ENCODE measurements at places on chromosomes 2 and 18. TPM values are rescaled to one million over a fixed set of nuclear protein-coding genes. Genes with fewer than 3 reads are reported as not detected.

DNA sequence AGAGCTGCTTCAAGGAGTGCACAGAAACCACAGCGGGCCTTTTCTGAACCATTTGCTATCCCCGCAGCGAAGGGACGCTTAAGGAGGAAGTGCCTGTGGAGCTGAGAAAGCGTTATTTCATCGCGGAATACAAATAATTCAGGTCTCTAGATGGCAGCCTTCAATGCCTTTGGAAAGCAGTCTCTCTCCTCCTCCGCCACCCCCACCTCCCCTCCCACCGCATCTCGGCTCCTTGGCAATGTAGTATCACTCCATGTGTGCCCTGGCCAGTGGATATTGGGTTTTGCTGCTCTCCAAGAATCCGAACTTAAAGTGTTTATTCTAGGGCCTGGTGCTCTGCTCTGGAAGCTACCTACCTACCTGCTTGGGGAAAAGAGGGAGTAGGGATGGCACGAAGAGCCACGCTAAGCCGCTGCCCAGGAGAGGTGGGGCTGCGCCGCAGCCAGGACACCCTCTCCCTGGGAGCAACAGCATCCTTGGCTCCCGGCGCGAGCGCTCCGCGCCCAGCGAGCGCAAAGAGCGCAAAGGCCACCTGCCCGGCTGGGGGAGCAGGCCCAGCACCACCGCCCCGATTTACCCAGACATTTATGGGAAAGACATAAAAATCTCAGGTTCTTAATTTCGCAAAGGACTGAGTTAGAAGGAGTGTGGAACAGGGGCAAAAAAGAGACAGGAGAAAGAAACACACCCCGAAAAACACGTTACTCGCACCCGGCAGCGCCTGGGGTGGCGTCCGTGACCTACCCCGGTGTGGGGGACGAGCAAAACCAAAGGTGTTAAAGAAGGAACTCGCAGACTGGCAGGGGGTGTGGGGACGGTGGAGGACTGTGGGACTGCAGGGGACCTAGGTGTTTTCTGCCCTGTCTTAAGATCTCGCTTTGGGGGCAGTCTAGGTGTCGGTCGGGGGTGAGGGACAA is 1.0 kb downstream of the SPHKAP start:
- DNase-seq, result peak; percentile 3

- DNase-seq, result peak; percentile 65
These were observed 597.1 kb upstream of the CHAC2 start for GRCh38 chr2:53170466-53170865.

SIGLEC15 gene
- total RNA-seq, result not detected

DNA sequence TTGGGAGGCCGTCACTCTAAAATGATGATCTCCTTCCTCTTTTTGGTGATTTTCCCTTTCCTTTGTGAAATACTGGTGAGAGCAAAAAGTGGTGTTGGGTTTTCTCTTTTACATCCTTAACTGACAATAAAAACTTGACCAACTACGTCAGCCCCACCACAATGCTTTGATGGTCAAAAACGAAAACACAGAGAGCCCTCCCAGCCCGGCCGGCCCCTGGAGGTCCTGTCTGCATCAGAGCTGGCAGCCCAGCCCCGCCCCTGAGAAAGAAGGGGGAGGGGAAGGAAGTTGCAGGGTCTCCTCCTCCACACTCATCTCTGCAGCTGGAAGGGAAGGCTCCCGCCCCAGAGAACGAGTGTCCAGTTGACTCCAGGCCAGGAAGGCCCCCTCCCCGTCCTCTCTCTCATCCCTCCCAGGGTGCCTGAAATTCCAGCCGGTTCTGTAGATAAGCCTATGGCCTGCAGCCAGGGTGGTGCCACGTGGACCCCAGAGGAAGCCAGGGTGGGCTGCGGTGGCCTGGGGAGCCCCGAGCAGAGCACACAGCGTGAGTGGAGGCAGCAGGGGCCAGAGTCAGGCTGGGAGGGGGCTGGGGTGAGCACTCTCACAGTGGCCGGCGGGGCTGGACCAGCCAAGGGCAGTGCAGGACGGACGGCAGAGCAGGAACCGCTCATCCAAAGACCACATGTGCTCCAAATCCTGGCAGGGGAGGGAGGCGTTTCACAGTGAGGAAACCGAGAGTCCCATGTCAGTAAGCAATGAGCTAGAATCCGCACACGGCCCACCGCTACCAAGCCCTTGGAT is 19.8 kb downstream of the BIN1 start:
- peak; percentile 94 for DNase-seq

GRCh38 chr2:75311993-75312392 is 112.7 kb upstream of the TACR1 start:
- no peak for DNase-seq

- DNase-seq, result no peak
These were observed 1.6 kb downstream of the ABCA12 start for GRCh38 chr2:215136669-215137328.

DNA sequence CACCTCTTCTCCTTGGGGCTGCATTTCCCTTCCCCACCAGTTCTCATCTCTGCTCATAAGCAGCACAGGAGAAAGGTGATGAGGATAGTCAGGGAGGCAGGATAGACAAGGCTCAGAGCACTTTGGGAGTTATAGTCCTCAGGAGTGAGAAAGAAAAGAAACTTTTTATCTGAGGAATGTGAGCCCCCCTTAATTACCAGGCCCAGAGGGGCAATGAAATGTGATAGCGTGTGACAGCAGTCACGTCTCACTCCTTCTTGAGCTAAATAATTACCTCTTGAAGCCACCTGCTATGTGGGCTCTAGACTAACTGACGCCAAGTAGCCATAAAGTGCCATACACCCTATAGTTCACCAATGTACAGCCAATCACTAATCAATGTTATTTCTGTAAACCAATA is 105.8 kb downstream of the SPP2 start:
- no peak for DNase-seq

DNA sequence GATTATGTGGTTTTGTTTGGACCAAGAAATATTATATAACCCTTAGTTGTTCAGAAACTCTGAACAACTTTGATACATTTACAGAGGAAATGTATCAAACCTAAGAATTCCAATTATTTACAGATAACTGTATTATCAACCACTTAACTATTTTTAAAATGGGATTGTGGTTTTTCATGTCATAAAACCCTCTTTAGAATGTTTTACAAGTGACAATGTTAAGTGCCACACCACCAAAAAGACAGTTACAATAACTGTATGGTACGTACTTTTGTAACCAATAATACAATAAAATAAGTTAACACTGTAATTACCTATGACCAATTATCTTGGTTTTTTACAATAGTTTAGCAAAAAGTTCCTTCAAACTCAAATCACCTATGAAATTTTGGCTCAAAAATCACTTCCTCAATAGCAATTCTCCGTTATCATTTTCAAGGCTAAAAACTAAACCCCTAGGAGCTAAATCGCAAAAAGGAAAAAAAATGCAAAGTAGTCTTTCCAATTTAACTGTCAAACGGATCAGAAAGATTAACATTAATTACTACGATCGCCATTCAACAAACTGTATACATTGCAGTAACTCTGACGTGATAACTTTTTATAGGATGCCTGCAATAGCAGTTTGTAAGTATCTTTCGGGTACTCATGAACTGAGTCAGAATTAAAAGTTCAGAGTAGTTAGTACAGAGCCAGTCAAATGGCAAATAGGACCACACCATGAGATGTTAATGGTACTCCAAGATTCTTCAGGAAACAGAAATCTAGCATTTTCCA is 1.5 kb downstream of the ROCK1 start:
- DNase-seq, result no peak

DNA sequence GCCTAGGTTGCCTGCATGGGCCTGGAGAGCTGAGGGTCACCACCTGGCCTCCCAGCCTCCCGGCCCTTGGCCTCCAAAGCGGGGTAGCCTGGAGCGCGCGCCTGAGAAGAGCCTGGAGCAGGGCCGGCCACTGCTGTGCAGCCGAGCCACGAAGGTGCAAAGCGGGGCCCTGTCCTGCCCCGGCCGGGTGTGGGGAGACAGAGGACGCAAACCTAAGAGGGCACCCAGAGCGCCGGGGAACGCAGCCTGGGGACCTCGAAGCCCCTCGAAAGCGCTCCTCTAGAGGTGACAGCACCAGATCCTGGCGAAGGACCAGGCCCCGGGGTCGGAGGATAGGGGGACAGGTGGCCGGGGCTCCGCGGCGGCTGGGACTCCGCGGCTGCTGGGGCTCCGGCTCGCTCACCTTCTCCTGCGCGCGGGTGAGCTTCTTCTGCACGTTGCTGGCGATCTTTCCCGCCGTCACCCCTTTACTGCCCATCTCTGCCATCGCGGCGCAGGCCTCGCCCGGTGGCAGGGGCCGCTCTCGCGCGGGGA is 430 bp downstream of the BIN1 start:
- DNase-seq, result no peak

GTF2A1L gene
- total RNA-seq, result 8.9 TPM

DNA sequence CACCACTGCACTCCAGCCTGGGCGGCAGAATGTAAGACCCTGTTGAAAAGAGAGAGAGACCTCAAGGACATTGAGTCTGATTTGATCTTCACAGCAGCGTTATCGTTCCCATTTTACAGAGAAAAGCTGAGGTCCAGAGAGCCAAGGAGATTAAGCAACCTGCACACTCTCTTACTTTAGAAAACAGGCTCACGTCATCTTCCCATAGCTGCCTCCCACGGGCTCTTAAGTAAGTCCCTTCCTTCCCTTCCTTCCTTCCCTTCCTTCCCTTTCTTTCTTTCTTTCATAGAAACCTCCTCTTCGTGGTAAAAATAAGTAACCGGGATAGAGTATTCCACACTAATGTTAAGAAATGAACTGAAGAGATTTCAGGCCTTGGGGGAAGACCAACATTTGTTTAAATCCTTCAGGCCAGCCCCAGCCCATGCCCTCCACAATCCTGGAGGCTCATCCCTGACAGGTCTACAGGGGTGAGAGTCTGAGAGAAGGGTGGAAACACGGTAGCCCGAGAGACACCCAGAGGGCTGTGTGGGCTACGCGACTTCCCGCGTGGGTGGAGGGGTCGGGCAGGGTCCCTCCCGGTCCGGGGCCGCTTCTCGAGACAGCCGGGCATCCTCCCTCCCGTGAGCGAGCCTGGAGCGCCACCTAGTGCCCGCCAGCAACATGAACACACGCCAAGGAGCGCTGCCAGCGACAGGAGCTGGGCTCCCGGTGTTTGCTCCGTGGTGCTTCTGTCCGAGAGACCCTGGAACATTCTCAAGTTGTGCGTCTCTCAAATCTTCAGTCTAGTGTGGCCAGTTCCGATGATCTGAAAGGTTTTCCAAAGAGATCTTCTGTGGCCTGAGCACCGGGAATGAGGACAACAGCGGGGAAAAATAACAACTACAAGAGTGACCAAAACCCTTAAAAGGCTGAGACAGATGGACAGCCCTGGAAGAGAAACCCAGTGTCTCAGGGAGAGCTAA is 160.3 kb downstream of the INO80D start:
- peak; percentile 93 for DNase-seq

TBR1 gene
- not detected for total RNA-seq

DNA sequence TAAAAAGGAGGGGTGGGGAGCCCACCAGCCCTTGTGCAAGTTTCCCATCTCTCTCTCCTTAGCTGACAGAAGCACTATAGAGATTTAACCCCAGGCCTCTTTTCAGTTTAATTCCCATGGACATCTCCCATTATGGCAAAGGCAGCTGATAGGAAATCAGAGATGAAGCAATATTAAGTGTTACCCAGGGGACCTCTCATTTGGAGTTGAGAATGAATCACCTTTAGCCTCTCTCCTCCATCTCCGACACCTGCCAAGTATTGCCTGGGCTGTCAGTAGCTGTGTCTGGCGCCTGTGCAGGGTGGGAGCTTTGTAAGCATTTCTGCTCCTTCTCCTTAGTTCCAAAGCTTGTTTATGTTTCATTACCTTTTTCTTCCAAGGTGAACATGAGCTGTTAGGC is 109.0 kb downstream of the AQP4 start:
- no peak for DNase-seq
